ENCODE measurements at places on chromosomes 3 and 15.

DNA sequence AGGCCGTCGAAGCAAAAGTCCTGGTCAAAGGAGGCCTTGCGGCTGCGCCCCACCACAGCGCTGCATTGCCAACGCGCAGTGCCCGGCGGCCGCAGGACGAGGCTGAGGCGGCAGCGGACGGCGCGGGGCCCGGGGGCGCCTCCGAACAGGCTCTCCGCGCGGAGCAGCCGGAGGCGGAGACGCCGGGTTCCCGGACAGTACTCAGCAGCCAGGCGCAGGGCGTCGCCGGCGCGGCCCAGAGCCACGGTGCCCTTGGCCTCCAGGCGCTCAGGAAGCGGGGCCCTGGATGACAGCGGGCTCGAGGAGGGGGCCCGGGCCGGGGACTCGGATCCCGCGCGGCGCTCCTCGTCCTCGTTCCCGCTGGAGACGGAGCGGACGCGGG, 1.1 kb downstream of the C2CD4B start:
- no peak for DNase-seq

- no peak for DNase-seq
Measured at GRCh38 chr3:161084277-161084676, 20.9 kb downstream of the B3GALNT1 start.

DNA sequence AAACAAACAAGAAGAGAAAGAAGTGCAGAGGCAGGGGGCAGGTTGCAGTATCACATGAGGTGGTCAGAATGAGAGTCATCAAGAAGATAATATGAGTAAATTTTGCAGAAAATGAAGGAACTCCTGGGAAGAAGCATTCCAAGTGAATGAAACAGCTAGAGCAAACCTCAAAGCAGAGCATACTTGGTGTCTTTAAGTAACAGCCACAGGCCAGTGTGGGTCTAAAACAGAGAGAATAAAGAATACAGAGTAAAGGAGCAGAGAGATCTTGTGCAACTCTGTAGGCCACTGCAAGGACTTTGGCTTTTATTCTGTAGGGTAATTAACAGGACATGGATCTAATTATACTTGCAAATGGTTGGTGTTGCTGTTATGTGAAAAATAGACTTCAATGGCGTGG, 81.3 kb downstream of the STAC start:
- peak; percentile 45 for DNase-seq

- DNase-seq: peak; percentile 1
Measured at GRCh38 chr3:176431991-176432390, 765.3 kb downstream of the TBL1XR1 start.

GRCh38 chr3:98584547-98584946, 8.9 kb downstream of the CPOX start:
- no peak for DNase-seq

DNA sequence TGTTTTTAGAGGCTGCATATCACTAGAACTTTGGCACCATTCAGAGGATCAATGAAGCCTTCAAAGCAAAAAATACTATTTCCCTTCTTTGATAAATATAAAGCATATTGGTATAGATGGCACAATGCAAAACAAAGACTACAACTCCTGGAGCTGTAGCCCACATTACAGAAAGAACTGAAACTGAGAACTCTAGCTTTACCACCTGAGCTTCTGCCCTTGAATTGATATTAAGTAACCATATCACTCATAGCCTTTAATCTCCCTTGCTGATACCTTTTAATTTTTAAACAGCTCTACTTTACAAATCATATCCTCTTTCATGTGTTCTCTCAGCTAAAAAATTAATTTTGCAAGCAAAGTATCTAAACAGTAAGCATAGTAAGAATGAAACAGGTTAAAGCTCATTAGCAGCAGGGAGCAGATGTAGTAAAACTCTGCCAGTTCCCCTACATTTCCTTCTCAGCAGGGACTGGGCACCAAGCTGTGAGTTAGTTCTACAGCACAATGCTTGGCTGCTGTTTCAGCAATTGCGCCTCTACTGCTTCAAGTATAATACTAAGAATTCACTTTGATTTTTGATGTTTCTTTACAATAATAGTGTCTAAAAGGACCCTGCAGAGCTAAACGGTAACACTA, 97.9 kb upstream of the NANOGP8 start:
- DNase-seq: no peak

GRCh38 chr3:183494341-183494740, 61.2 kb downstream of the KLHL6 start:
- no peak for DNase-seq

DNA sequence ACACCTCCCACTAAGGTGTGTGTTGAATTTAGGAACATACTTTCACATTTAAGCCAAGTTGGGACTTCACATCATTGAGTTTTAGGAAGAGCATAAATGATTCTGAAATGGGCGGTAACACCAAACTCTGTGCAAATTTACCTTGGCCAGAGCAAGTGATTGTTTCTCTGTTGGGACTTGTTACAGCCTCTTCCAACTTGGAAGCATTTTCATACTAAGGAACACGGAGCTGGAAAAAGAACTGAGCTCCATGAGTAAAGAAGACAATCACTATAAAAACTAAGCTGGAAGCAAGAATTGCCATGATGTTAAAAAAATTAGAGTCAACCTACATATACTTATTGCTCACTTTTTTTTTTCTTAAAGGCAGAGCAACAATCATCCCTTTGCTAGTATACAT, 371.3 kb downstream of the ERC2 start:
- DNase-seq: no peak

- no peak for DNase-seq
Measured at GRCh38 chr3:58064923-58065638, 56.9 kb downstream of the FLNB start.

DNA sequence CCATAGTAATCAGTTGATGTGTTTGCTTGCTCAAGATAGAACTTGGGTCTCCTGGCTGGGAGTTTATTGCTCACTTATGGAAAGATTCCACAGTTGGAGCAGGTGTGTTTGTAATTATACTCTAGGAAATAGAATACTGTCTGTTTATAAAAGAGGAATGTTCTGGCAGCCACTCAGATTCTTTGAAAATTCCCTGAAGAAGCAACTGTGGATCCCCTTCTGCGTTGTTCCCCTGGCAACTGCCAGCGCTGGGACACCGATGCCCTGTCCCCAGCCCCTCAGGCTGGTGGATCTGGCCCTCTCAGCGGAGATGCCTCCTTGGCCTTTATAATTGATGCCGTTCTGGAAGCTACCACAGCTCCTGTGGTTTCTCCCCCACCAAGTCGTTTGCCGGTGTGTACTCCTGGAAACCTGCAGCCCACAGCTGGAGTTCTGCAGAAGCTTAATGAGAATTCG, 225.9 kb downstream of the ITPR1 start:
- DNase-seq: no peak

DNA sequence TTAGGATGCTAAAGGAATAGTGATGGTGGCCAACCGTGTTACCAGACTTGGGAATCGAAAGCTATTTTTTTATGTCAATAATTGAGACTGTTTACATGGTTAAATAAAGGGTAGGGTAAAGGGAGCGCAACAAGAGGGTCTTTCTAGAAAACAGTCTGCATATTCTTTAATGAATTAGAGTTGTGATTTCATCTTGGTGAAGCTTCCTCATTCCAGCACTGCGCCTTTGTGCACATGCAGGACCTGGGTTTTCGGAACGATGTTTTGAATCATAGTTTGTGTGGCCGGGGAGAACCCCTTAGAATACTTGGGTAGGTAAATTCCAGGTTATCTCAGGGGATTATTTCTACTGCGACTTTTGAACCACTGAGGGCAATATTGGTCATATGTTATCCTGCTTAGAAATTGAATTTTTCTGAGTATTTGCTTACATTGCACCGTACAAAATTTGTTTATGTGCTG, 1.3 kb downstream of the PIK3CA start:
- peak; percentile 39 for DNase-seq

DNA sequence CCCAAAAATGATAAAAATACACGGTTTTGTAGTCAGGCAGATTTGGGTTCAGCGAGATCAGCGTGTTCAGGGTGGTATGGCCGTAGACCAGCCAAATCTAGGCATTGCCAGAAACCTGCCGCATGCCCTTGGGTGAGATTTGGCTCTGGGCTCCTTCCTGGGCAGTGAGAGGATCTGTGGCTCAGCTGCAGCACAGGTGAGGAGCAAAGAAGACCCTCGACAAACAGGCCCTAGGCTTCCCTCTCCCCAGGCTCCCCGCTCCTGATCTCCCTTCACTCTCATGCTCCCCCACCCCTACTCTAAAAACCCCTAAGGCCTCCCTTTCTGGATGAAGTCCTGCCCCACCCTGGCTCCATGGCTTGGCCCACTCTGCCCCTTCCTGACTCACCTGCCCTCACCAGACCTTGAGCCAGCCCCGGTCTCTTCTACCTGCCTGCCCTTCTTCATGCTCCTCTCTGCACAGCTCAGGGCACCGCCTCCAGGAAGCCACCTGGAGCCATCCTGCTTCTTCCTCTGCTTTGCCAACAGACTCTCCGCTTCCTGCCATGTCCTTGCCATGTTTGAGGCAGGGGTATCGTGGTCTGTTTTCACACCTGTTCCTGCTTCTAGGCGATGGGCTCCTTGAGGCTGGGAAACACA, 88.1 kb downstream of the CORO2B start:
- DNase-seq: no peak

- no peak for DNase-seq
Measured at GRCh38 chr3:119490153-119490552, 8.2 kb upstream of the TIMMDC1 start.

DNA sequence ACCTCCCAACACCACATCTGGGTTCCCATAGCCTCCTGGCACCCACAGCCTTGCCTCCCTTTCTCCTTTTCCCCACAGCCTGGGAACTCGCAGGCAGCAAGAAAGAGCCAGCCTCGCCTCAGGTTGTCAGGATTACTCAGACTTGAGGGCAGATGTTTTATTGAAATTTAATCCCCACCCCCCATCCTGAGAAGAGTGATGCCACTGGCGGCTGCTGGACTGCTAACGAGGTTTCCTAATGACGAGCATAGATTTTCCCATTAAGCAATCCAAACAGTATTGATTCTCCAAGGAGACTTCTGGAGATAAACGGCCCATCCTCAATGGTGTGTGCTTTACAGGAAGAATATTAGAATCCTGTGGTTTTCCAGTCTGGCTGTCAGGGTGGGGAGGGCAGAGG, 13.7 kb downstream of the SHF start:
- DNase-seq: no peak

GRCh38 chr3:196763179-196763578, 23.5 kb downstream of the PAK2 start:
- DNase-seq: no peak

DNA sequence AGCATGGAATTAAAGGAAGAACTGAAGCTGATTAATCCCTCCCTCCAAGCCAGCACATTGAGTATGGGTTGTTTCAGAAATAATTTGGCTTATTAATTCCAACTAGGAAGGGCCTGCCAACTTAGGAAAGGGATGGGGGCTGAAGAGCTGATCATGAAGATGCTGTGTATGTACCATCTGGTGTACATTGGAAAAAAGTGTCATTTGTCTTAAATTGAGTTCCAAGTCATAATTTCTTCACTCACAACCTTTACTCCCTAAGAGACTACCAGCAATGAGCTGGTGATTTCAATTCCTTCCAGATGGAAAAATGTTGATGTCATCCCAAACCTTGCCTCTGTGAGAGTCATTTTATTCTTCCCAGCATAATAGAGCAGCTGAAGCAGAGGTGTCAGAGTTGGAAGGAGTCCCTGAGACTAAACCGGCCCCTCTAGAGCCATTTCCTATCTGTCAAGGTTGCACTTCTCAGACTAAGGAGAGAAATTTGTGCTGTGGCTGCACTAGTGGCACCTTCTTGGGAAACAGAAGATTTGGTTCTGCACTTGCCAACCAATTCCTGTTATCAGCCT, 79.4 kb downstream of the GTPBP8 start:
- peak; percentile 46 for DNase-seq

DNA sequence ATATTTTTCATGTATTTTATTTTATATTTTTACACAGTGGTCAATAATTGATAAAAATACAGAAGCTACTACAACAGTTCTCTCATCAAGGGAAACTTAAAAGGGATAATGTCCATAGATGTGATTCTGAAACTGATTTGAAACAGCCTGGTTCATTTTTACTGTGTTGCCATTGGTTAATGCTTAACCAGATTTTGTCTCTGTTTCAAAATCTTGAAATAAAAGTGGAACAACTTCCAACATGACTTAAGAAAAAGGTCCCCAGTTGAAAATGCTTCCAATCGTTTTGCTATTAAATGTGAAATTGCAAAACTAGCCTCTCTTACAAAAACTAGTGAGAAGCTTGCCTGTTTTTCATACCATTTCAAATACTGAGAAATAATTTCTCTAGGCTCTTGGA, 240.7 kb downstream of the LPP start:
- DNase-seq: no peak

DNA sequence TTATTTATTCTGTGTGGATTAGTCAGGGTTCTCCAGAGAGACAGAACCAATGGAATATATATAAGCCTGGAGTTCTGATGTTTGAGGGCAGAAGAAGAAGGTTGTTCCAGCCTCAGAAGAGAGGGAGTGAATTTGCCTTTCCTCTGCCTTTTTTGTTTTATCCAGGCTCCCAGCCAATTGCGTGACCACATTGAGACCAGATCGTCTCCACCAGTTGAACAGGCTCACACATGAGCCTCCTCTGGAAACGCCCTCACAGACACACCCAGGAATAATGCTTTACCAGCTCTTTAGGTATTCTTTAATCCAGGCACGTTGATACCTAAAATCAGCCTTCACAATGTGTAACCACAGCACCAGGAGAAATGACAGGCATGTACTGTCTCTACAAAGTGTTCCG, 923.1 kb downstream of the TBL1XR1 start:
- no peak for DNase-seq

- DNase-seq: peak; percentile 97
Measured at GRCh38 chr3:188900421-188900951, 271.3 kb upstream of the TPRG1 start.

DNA sequence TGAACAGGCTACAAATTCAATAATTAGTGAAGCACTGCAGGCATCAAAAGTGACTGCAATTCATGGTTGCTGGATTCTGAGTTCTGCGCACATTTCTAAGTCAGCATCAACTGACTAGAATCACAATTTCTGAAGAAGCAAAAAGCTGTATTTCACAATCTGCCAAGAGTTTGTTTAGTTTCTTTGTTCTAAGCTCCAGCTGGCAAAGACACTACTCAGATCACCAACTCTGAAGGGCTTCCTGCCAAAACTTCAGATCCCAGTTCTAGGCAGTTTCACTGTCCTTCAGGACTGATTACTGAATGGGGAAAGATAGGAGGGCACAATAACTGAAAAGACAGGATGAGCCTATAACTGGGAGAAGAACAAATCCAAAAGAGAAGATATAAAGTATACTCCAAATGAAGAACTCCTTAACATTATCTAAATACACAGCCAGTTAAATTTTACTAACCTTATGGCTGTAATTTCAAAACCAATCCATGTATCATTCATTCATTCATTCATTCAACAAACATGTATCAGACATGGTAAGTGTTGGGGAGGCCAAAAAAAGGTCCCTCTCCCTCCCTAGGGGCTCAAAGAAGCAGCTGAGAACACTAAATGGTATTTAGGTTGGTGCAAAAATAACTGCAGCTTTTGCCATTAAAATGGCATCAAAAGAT, 17.1 kb downstream of the TJP1 start:
- peak; percentile 92 for DNase-seq

GRCh38 chr15:31802761-31803160, 227.6 kb upstream of the CHRNA7 start:
- no peak for DNase-seq

DNA sequence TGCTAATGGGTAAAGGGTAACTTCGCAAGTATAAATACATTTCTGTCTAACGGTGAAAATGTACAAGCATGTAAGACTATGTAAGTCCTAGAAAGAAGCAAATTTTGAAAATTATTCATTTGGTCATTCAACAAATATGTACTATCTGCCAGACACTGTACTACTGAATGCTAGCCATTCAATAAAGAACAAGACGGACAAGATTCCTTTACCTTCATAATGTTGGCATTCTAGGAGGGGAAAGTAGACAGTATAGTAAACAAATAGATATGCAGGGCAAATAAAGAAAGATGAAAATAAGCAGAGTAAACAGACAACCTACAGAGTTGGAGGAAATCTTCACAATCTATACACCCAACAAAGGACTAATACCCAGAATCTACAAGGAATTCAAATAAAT, 32.7 kb downstream of the C3orf70 start:
- no peak for DNase-seq
